Type B pancreatic cell (in vitro differentiated cells): ENCODE measurements at places on chromosomes 12 and 14.
A peak's percentile ranks its signal among the peaks of the same experiment; 100 is the strongest.

- DNase-seq: no peak
These were observed 111.8 kb upstream of the DNM1L start for GRCh38 chr12:32567296-32567674.

GRCh38 chr14:99395909-99396530, 84.6 kb downstream of the SETD3 start:
- DNase-seq: no peak

- no peak for DNase-seq
These were observed 71.0 kb downstream of the PHETA1 start for GRCh38 chr12:111297703-111298426.

DNA sequence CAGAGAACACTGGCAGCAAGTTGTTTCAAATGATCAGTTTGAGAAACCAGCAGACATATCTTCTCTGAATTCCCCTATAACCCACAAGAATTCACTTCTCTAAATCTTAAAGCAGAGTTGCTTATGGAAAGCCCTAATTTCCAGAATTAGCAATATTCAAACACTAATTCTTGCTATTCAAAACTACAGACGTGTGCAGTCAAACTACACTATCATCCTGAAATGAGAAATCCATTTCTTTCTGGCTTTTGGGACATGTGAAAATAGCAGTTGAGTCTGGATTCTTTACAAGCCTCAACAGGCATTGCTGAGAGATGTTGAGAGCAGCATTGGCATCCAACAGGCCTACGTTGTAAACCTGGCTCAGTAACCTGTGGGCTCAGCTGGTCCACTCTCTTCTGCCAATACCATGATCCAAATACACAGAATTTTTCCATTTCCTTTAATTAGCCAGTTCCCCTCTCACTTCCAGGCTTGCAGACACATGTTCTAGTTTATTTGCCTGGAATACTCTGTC, 74.6 kb upstream of the TMTC1 start:
- no peak for DNase-seq

GRCh38 chr12:45473636-45474035, 255.9 kb upstream of the ARID2 start:
- DNase-seq: no peak

- no peak for DNase-seq
These were observed 449.8 kb downstream of the RAD51B start for GRCh38 chr14:68269136-68269927.

- no peak for DNase-seq
These were observed 51.9 kb downstream of the CCDC85C start for GRCh38 chr14:99552021-99552553.

DNA sequence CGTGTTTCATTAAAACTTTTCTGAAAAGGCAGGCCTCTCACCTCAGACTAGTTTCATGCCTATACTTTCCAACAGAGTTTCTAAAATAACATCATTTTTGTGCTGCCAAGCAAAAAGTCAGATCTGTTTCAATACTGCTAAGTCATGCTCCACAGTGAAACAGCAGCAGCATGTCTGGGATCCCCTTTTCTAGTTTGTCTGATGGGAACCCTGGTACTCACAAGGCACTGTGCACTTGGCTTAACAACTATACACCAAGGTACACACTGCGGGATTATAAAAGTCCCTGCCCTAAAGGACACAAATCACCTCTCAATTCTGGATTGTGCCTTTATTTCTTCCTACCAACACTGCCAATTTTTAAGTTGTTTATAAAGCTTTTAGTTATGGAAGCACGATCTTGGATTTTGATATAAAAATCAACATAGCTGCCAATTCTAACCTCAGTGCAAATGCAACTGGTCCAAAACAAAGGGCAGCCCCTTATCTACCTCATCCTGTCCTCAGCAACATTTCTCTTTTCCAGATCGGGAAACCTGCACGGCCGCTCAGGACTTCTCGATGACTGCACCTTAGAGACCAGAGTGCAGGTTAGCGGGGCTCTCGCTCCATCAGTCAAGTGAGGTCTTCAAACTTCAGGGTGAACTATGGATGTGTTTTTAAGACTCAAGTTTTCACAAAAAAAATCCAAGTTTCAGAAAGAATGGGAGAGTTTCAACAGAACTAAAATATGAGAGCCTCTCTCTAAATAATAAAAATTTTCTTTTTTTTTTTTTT, 1.7 kb upstream of the EIF5 start:
- DNase-seq: no peak

- DNase-seq: peak; percentile 40
These were observed 282.4 kb downstream of the DPF3 start for GRCh38 chr14:72611506-72611905.

GRCh38 chr12:21775133-21775820, 771 bp upstream of the KCNJ8 start:
- DNase-seq: no peak

GRCh38 chr14:77120771-77121743, 20.5 kb downstream of the ZDHHC22 start:
- no peak for DNase-seq

- no peak for DNase-seq
These were observed 75.7 kb downstream of the PLEKHG7 start for GRCh38 chr12:92778525-92778924.

DNA sequence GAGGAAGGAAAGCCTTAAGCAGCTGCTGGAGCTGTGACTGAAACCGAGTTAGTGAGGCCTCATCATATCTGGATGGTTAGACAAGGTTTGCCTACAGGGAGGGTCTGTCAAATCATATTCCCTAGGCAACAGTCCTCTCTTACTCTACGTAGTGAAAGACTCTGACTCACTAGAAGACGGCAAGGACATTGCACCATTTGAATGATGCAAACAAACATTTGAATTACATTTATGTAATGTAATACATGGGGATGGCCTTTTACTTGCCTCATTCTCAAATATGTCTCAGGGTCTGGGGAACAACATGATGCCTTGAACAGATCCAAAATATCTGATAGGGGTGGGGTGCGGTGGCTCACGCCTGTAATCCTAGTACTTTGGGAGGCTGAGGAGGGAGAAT, 29.8 kb upstream of the STRAP start:
- no peak for DNase-seq

DNA sequence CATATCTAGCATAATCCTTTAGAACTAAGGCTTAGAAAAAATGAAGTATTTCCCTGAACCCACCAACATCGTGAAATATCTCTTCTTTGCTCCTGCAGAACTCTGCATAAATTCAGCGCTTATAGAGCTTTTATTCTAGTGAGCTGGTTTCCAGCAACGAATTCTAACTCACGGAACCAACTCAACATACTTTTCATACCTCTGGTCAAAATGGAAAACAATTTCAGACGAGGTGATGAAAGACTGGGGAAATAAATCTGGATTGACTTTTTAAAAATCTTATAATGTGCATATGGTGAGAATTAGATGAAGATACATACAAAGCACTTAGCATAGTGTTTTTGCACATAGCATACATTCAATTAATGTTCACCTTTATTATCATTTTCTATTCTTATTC, 62.6 kb upstream of the BBS10 start:
- no peak for DNase-seq

DNA sequence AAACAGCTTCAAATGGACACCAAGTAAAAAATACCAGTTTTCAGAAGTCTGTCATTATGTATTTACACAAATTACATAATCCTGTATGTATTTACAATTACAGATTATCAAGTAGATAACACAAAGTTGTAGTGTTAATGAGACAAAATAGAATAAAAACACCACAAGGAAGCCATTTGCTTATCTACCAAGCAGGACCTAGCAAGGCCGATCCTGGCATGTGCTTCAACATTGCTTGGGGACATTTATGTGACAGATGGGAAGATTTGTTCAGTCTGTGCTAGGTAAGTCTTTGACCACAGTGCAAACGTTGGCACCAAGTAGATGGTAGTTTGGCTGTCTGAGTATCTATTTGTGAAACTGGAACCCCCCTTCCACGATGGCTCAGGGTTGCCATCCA, 35.8 kb downstream of the BCAT1 start:
- no peak for DNase-seq

DNA sequence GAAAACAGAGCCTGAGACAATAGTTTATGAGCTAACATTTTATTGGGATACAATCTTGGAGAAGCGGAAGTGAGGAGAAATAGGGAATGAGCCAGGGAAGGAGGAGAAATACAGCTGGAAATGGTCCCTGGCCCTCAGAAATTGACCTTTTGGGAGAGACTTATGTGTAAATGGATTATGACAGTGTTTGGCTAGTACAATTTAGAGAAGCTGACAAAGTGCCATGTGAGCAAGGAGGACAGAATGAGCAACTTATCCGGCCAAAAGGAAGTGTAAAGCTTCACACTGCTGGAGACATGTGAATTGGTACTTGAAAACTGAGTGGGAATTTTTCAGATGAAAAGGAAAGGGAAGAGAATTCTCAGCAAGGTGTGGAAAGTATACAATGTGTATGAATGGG, 2.9 kb downstream of the GLIPR1 start:
- DNase-seq: no peak

- no peak for DNase-seq
These were observed 249.2 kb downstream of the TRHDE start for GRCh38 chr12:72521326-72521725.

DNA sequence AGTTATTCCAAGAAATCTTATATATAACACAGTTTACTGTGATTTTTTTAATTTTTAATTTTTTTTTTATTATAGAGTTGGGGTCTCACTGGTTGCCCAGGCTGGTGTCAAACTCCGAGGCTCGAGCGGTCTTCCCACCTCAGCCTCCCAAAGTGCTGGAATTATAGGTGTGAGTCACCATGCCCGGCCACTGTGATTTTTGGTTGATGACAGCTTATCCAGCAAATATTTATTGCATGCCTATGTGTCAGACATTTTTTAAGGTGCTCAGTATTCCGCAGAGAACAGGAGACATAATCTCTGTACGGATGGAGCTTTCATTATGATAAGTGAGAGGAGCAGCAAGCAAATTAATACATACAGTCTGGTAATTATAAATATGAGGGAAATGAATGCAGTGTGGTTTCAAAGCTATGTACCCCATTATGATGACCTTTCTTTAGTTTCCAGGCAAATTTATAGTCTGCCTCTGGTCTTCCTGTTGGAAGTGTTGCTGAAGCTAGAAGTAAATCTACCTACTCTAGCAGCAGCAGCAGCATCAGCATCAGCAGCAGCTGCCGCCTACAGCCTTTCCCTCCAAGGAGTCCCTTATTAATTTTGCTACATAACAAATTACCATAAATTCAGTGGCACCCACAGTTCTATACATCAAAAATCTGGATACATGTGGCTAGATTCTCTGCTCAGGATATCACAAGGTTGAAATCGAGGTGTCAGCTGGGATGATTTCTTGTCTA, 32.3 kb downstream of the FRS2 start:
- no peak for DNase-seq

- DNase-seq: no peak
These were observed 111.2 kb upstream of the SLC38A2 start for GRCh38 chr12:46483572-46484395.

DNA sequence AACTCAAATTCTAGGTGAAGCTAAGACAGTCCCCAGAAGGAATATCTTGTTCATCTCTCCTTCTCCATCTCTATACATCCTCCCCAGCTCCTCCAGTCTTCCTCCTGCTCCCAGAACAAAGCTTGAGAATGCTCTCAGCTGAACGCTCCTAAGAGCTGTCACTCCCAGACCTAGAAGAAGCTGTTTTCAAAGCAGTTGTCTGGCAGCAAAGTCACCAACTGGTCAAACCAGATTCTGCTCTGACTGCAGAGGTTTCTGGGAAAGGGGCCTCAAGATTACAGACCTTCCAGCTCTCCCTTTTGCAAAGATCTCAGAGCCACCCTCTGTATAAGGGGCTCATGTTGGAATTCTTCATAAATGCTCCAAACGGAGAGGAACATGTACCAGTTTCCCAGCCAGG, 9.6 kb upstream of the HSPB8 start:
- no peak for DNase-seq

DNA sequence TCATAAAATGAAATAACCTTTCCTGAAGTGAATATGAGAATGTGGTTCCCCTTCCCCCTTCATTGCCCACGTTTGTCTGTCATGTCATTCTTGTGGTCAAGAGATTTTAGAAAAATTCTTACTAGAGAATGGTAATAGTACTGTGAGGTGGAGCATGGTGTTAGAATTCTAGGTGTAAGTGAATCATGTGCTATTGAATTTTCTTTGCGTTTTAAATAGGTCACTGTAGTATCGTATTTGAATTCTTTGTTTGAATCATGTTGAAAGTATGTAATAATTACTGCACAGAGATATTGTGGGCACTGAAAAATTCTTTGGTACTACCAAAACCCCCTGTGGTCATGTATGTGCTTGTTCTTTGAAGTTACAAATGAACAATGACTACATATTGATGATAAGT, 49.9 kb downstream of the FUT8 start:
- DNase-seq: no peak

DNA sequence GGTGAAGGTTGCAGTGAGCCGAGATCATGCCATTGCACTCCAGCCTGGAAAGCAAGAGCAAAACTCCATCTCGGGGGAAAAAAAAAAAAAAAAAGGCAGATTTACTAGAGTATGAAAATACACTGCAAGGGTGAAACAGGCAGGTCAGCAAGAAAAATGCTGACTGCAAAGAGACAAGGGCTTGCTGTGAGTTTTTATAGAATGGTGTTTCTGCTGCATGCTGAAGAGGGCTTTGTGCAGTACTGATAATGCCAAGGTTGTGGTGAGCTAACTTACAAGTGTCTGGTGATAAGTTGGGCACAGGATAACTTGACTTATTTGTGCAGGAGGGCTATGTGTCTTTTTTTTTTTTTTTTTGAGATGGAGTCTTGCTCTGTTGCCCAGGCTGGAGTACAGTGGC, 25.9 kb upstream of the SRP54 start:
- no peak for DNase-seq
